ENCODE measurements at places on chromosomes 3 and 15. TPM values are rescaled to one million over a fixed set of nuclear protein-coding genes. Genes with fewer than 3 reads are reported as not detected.

- DNase-seq, result no peak
Observed at GRCh38 chr3:39362192-39362591, 21.0 kb upstream of the SLC25A38 start.

The FGF12 gene
- 6.4 TPM for polyA plus RNA-seq

The CPNE9 gene
- polyA plus RNA-seq, result 0.15 TPM

DNA sequence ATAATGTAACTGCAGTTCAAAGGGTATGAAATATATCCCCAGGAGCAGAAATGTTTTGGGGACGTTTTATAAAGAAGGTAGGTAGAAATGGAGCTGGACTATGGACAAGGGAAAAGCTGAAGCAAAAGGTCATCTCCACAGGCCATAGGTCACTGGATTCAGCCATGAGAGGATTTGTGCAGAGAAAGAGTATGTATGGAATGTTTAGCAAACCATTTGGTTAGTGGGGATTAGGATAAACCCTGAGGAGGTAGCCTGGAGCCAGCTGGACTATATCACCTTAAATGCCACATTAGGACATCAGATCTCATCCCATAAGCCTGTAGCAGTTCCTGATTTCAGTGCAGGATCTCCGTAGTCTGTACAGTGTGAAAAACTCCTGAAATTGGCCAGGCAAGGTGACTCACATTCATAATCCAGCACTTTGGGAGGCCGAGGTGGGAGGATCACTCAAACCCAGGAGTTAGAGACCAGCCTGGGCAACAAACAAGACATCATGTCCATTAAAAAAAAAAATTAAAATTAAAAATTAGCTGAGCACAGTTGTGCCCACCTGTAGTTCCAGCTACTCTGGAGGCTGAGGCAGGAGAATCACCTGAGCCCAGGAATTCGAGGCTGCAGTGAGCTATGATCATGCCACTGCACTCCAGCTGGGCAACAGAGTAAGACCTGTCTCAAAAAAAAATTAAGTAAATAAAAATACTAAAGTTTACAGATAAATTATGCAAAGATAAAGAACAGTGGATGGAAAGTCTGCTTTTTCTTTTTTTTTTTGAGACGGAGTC is 4.7 kb downstream of the IP6K1 start:
- no peak for DNase-seq

GRCh38 chr15:31328428-31328968 is 1.9 kb downstream of the KLF13 start:
- DNase-seq, result no peak
